SW480 (cell line): ENCODE measurements at places on chromosomes 7 and 10.

GRCh38 chr7:144853542-144853941, 17.7 kb upstream of the TPK1 start:
- DNase-seq, result no peak

GRCh38 chr10:103428989-103429643, 23.1 kb downstream of the CALHM2 start:
- no peak for DNase-seq

DNA sequence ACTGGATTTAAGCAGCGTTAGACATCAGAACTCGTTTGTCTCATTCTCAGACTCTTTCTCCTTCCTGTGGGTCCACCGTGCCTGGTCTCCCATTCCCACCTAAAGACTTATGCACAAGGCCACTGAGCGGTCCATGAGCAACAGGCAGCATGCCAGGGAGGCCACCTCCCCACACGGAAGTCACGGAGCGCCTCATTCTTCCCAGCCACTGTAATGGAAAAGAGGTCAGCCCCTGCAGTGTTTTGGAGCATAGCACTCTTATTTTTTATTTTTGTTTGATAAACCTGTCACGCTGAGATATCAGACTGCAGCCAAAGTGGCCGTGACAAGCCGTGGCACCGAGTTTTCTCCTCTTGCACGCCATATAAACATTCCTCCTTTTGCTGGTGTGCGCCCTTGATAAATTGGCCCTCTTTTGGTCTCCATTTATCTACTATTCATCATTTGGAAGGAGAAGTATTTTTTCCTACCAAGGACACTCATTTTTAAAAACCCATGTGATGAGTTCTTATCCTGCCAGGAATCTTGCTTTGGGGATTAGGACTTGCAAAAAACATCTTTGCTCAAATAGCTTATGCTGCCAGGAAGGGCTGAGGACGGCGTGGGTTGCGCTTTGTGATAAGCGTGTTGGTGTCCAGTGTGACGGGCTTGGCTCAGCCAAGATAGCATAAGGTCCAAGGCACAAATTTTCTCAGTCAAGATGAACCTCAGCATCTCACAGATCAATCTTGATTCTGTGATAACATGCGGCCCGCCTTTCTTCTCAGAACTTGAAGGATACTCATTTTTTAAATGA, 206.0 kb downstream of the CCDC3 start:
- DNase-seq, result no peak

GRCh38 chr10:49783645-49784044, 21.5 kb upstream of the OGDHL start:
- peak; percentile 8 for DNase-seq

DNA sequence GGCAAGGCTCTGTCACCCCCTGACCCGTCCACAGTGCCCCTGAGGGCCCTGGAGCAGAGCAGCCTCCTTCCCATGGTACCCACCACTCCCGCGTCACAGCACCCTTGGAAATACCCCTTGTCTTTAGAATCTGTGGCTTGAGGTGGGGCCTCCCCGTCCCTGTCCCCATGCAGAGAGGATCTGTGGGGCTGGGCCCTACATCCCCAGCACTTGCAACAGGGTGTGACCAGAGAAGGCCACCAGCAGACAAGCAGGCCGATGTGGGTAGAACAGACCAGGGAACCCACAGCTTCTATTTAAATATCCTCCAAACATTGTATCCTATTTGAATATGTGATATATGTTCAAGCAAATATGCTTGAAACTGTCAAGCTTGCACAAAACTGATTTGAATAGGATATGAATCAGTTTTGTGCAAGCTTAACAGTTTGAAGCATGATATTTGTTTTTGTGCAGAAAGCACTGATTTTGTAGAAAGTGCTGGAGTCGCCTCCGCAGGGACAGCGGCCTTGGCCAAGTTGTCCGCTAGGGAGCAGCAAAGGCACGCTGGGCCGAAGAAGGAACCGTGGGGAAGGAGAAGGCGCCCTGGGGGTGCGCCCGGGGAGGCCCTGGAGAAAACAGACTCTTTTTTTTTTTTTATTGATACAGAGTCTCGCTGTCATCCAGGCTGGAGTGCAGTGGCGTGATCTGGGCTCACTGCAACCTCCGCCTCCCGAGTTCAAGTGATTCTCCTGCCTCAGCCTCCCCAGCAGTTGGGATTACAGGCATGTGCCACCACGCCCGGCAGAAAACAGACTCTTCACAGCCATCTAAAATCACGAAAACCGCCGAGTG, 2.2 kb downstream of the CFAP46 start:
- peak; percentile 50 for DNase-seq

GRCh38 chr10:27794157-27794556, 48.5 kb upstream of the MKX start:
- DNase-seq, result no peak

GRCh38 chr10:58175990-58176900, 91.4 kb downstream of the IPMK start:
- peak; percentile 5 for DNase-seq

DNA sequence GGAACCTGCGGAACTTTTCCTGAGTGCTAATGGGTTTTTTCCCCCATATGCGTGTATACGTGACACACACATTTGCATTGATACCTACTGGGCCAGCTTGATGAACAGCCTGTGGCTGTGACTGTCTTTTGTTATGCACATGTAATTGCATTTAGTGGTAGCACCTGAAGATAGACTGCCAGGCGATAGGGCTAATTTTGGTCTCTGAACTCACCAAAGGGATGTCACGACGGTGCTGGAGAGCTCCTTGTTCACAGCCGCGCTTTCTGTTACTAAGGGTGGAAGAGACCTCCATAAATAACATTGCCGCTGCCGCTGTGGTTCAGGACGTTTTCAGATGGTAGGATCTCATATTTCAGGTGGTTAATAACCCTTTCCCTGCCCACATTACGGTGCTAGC, 133.2 kb downstream of the CAMK1D start:
- no peak for DNase-seq

GRCh38 chr7:155756322-155756721, 55.9 kb downstream of the SHH start:
- no peak for DNase-seq

GRCh38 chr7:21462081-21462480, 34.2 kb downstream of the SP4 start:
- DNase-seq, result no peak

- no peak for DNase-seq
Measured at GRCh38 chr10:62632071-62632809, 172.3 kb upstream of the ADO start.

- no peak for DNase-seq
Measured at GRCh38 chr7:130881799-130882141, 147.8 kb upstream of the KLF14 start.

DNA sequence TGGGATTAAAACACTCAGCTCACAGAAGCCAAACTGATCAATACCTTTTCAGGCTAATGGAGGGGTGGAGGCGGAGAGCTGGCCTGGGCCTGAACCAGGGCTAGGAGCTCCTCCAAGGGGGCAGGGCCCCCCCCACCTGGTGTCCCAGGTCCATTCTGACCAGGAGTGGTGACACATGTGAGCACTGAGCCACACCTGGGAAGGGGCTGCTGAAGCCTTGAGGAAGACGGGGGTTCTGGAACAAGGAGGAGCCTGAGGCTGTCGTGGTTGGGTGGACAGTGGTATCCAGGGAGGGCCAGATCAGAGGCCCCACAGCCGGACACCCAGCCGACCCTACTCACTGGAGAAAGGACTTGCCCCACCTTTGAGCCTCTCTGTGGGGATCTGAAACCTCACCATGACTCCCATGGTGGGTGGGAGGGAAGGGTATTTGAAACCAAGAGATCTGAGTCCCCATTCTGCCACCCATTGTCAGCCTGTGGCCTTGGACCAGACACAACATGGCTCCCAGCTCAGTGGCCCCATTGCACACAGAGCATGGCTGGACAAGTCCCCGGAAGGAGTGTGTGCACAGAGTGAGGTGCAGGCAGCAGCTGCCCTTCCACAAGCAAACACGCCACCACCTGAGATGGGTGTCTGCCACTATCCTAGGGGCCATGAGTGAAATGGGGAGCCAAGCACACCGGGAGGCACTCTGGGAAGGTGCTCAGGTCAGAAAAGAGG, 12.4 kb downstream of the TMEM273 start:
- DNase-seq, result no peak

- peak; percentile 35 for DNase-seq
Measured at GRCh38 chr10:77846718-77847311, 79.7 kb downstream of the DLG5 start.

- peak; percentile 81 for DNase-seq
Measured at GRCh38 chr7:29921404-29922010, 68.1 kb downstream of the SCRN1 start.

DNA sequence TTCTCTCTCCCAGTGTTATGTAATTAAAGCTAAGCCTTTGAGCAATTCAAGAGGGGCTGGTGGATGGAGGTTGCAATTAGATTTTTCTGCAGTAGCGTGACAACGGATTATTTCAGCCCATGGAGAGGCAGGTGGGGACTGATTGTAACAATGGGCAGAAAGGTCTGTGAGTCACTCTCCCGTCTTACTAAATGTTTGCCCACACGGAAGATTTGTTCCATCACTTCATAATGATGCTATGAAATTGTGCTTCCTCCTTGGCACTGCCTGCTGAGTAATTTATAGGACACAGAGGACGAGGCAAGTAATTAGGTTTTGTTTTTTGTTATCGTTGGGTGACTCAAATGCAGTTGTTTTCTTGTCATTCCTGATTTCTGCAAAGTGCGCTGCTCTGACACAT, 594.5 kb upstream of the DPP6 start:
- DNase-seq, result no peak

- DNase-seq, result no peak
Measured at GRCh38 chr7:74684921-74685320, 27.4 kb downstream of the GTF2I start.
